CD4-positive, alpha-beta memory T cell (primary cell): ENCODE measurements at places on chromosomes 5 and 9.

GRCh38 chr5:30343707-30344106 is 849.8 kb upstream of the CDH6 start:
- no peak for DNase-seq

DNA sequence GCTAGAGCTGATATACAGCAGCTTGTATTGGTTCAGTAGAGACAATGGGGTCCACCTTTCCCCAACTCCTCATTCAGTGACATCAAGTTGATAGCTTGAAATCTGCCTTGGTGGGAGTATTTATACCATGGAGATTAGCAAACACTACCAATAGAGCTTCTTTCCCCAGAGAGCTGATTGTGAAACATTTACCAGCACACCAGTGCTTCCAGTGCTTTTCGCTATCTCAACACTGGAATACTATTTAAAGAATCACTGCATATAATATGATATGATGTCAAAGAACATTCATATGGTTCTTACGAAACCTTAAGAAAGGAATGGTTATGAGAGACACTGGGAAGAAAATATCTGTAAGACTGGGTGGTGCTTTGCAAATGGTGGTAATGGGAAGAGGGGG is 21.8 kb upstream of the RNF145 start:
- no peak for DNase-seq

DNA sequence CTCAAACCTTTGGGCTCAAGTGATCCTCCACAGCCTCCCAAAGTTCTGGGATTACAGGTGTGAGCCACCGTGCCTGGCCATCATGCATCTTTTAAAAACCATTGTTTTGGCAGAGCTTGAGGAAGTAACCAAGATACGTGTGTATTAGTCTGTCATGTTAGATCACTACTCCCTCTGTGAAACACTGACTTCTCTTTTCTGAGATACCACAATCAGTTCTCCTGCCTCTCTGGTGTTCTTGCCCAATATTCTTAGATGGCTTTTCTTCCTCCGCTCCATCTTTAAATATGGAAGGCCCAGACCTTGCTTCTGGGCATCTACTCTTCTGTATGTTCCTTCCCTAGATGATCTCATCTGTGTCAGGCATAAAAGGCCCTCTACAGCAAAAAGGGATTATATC is 14.2 kb upstream of the CCNB1 start:
- DNase-seq = no peak

GRCh38 chr5:3428334-3428733 is 167.3 kb upstream of the IRX1 start:
- no peak for DNase-seq

DNA sequence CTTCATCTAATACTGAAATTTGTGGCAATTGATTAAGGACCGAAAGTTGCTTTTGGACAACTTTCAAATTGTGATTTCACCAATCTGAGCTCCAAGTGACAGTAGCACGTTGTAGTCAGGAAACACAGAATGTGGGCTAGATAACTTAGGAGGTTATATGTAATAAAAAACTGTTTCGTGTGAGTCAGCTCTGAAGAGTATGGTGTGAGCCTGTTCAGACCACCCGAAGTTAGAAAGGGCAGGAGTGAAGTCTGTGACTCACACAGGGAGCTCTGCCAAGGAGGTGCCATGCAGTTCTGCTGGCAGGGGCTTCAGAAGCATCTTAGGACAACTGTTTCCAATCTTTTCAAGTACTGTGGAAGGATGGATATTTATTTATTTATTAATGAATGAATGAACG is 16.4 kb upstream of the ZBTB34 start:
- no peak for DNase-seq

DNA sequence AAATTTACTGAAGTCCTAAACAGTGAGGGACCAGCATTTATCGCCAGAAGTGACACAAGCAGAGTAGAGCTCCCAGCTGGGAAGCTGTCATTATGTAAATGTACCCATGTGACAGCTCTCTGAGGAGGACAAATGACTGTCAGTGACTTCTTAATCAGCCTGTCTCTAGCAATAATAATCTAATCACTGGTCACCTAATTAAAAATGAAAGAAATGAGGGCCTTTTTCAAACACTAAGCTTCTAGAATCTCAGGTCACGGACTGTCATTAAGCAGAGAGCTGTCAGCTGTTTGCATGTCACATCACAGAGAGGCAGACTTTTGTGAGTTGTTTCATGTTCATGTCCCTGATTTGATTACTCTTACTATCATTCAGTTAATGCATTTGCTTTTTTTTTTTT is 77.9 kb upstream of the FBXL17 start:
- DNase-seq = no peak

DNA sequence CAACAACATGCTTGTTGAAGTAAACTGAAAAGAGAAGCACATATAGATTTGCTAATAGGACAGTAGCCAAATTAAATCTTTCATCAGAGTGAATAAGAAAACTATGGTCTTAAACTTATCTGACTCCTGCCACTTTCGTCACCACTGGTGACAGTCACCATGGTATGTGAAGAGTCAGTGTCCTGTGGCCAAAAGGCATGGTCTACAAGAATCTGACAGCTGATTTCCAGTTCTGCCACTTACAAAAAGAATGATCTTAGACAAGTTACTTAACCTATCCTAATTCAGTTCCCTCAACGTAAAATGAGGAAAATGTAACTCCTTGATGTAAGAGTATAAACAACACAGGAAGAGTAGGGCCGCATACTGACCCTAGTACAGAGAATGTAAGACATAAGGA is 102.0 kb downstream of the LPAR1 start:
- no peak for DNase-seq

- no peak for DNase-seq
These were observed 613 bp upstream of the COL15A1 start for GRCh38 chr9:98942906-98943681.

GRCh38 chr9:94031380-94031779 is 52.9 kb upstream of the PTPDC1 start:
- DNase-seq = no peak

- DNase-seq = no peak
These were observed 115.3 kb upstream of the CDKN2B start for GRCh38 chr9:22124263-22125011.

GRCh38 chr9:98364086-98364485 is 108.6 kb upstream of the TBC1D2 start:
- DNase-seq = no peak

- no peak for DNase-seq
These were observed 1.1 kb downstream of the LHX2 start for GRCh38 chr9:124012368-124013301.

DNA sequence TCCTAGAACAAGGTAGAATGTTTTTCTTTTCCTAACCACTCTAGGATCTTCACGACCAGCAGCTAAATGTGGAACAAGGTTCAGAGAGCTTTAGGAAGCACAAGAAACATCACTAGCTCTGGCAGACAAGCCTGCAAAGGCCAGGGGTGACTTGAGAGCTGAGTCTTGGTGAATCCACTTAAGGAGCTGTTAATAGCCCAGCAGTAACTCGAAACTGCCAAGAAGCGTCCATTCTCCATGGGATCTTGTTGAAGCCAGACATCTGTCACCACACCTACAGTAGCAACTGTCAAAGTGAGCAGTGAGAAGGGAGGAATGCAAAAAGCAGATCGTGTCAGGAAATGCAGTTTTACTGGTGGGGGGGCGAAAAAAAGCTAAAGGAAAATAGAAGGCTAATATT is 87.2 kb downstream of the ATPSCKMT start:
- DNase-seq = no peak

DNA sequence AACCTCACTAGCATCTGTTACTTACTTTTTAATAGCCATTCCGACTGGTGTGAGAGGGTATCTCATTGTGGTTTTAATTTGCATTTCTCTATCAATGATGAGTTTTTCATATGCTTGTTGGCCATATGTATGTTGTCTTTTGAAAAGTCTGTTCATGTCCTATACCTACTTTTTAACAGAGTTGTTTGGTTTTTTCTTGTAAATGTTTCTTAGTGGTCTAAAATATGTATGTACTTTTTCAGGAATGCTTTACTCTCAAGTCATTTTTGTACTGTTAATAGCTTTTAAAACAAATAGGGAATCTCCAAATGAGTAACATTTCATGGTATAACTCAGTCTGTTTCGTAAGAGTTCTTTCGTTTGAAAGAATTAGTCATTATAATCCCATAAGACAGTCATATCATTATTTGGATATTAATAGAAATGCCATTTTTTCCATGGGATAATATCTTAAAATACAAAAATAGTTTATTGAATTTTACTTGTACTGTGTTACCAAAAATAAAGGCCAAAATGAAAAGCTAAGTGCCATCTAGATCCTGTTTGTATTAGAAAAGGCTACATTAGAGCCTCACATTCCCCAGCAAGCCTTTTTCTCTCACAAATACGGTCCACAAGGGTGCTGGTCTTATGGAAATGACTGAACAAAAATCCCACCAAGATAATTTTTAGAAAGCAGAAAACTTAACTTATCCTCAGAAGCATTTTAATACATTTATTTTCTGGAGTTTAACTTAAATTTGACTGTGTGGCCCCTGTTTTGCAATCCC is 247.7 kb downstream of the PJA2 start:
- DNase-seq = no peak

- no peak for DNase-seq
These were observed 857 bp downstream of the FAM169A start for GRCh38 chr5:74865256-74865803.

- no peak for DNase-seq
These were observed 175.8 kb upstream of the FBXL17 start for GRCh38 chr5:108557686-108558085.

GRCh38 chr9:72586388-72587130 is 65.2 kb downstream of the TMC1 start:
- DNase-seq = peak; percentile 68

DNA sequence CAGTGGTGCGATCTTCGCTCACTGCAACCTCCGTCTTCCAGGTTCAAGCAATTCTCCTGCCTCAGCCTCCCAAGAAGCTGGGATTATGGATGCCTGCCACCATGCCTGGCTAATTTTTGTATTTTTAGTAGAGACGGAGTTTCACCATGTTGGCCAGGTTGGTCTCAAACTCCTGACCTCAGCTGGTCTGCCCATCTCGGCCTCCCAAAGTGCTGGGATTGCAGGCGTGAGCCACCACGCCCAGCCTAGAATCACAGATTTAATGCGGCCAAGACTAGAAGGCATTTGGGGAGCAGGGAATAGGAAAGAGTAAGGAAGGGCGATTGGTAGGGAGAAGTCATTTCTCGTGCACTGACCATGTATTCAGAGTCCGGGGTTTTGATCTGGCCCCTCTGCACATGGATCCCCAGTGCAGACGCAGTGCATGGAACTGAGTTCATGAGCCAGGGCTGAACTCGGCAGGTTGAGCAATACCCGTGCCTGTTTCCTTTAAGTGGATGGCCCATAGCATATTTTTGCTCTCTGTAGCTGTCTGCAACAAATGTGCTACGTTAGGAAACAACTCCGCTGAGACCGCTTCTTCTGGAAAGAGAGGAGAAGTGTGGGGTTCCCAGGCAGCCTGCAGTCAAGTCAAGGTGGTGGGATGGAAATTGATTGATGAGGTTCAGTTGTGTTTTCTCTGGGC is 3.4 kb upstream of the HMCN2 start:
- no peak for DNase-seq

GRCh38 chr5:58021466-58021865 is 438.4 kb downstream of the PLK2 start:
- DNase-seq = no peak

DNA sequence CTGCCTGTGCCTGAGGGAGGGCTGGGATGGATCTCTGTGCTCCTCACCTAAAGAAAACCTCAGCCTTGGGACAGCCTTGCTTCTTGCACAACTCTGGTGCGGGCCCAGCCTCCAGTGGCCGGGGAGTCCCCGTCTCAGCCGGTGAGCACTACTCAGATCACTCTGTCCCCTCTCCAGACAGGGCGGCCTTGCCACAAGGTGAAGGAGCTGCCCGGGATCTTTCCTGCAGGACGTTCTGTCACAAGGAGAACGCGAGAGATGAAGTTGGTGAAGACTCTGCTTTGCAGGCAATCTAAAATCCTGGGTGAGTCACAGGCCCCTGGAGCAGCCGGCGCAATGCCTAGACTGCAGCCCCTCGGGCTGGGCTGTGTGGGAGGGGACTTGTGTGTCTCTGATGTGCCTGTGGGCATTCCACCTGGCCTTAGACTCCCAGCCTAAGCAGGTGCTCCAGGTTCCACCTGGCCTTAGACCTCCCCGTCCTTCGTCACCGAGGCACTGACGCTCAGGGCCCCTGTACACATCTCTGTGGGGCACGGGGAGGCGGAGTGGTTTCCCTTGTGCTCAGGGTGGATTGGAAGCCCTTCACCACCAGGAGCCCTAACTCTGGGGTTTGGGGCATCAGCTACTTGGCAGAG is 15.2 kb upstream of the IRX4 start:
- no peak for DNase-seq
